ENCODE measurements at places on chromosomes 16 and 17. TPM values are rescaled to one million over a fixed set of nuclear protein-coding genes. Genes with fewer than 3 reads are reported as not detected.

The ADAP2 gene
- total RNA-seq, result 37.1 TPM

The SLFN12L gene
- total RNA-seq, result 2.1 TPM

The EEF2KMT gene
- total RNA-seq, result 13.8 TPM

GRCh38 chr17:56441308-56441707 is 152.2 kb upstream of the NOG start:
- DNase-seq, result no peak

- DNase-seq, result no peak
These were observed 65.5 kb downstream of the PIGL start for GRCh38 chr17:16282522-16282921.

- DNase-seq, result peak; percentile 72
These were observed 1.6 kb downstream of the ZNF423 start for GRCh38 chr16:49854188-49854795.

- DNase-seq, result no peak
These were observed 18.5 kb upstream of the RMI2 start for GRCh38 chr16:11326737-11327276.

All from lung (tissue), 17 donors.